ENCODE measurements at places on chromosomes 2 and 18. TPM values are rescaled to one million over a fixed set of nuclear protein-coding genes. Genes with fewer than 3 reads are reported as not detected.

COLEC11 gene
- total RNA-seq = 0.83 TPM

ITGB1BP1 gene
- total RNA-seq = 44.6 TPM

SCYGR6 gene
- total RNA-seq = not detected

IL36G gene
- total RNA-seq = not detected

ANKRD23 gene
- 1.3 TPM for total RNA-seq

GALNT14 gene
- 0.83 TPM for total RNA-seq

GPC1 gene
- total RNA-seq = 218 TPM

C2orf72 gene
- total RNA-seq = 0.33 TPM

DNA sequence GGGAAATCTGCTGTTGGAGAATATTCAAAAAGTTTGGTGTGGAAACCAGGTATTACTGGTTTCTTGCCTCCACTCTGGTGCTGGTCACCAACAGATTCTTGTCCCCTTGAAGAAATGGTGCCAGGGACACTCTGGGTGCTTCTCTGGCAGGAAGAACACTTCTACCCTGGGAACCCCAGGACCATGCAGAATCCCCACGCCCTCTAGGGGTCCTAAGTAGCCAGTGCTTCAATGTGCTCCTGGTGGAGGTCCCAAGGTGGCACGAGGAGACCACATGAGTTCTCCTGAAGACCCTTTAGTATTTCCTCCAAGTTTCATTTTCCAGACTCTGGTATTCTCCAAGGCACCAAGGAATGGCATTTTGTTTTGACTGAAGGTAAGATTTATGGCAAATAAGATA, 380.6 kb downstream of the TSN start:
- no peak overlapping the region for H3K27ac ChIP-seq
- no peaks in the 10 kb centered on the region for H3K36me3 ChIP-seq
- DNase-seq = no peak
- H3K4me3 ChIP-seq = no peak overlapping the region

- no peak overlapping the region for H3K27ac ChIP-seq
- H3K36me3 ChIP-seq = no peaks in the 10 kb centered on the region
- H3K4me3 ChIP-seq = no peak overlapping the region
- peak; percentile 37 for DNase-seq
- H3K27me3 ChIP-seq = no peaks in the 10 kb centered on the region
- H3K4me1 ChIP-seq = peaks cover 14% of the 10 kb centered on the region
Observed at GRCh38 chr2:43294973-43295603, 68.7 kb upstream of the ZFP36L2 start.

- H3K4me1 ChIP-seq = peaks cover 8% of the 10 kb centered on the region
- H3K27me3 ChIP-seq = no peaks in the 10 kb centered on the region
- H3K27ac ChIP-seq = no peak overlapping the region
- H3K4me3 ChIP-seq = no peak overlapping the region
- DNase-seq = peak; percentile 22
- no peaks in the 10 kb centered on the region for H3K36me3 ChIP-seq
Observed at GRCh38 chr2:235709124-235709813, 215.4 kb downstream of the AGAP1 start.

DNA sequence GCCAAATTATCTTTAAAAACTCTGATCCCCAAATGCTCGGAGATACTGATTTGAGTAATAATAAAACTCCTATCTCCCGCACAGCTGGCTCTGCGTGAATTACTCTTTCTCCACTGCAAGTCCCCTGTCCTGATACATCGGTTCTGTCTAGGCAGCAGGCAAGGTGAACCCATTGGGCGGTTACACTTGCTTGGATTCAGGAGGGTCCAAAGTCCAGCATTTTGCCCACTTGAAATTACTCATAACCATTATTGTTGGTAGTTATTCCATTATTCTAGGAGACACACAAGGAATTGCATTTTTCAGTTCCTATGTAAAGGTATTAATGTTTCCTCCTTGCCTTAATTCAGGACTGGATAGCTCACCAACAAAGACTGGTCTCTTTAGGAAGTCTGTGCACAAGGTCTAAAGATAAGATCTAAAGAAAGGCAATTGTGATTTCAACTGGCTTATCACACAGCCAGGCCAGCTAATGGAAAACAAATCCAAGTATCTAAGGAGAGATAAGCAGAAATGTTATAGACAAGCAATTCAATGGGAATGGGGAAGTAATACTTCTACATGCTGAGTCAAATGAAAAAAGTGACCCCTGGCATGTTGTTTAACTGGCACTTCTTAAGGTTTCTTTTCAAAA, 23.2 kb upstream of the NPC1 start:
- no peak overlapping the region for H3K27ac ChIP-seq
- no peaks in the 10 kb centered on the region for H3K4me1 ChIP-seq
- DNase-seq = no peak

- no peak for DNase-seq
- no peaks in the 10 kb centered on the region for H3K27me3 ChIP-seq
- peaks cover 12% of the 10 kb centered on the region for H3K4me1 ChIP-seq
- H3K4me3 ChIP-seq = no peak overlapping the region
Observed at GRCh38 chr2:96903318-96903717, 33.4 kb upstream of the SEMA4C start.

- no peak overlapping the region for H3K4me3 ChIP-seq
- no peaks in the 10 kb centered on the region for H3K27me3 ChIP-seq
- no peak overlapping the region for H3K27ac ChIP-seq
- DNase-seq = no peak
- H3K36me3 ChIP-seq = no peaks in the 10 kb centered on the region
Observed at GRCh38 chr2:17652681-17653394, 100.8 kb downstream of the SMC6 start.

DNA sequence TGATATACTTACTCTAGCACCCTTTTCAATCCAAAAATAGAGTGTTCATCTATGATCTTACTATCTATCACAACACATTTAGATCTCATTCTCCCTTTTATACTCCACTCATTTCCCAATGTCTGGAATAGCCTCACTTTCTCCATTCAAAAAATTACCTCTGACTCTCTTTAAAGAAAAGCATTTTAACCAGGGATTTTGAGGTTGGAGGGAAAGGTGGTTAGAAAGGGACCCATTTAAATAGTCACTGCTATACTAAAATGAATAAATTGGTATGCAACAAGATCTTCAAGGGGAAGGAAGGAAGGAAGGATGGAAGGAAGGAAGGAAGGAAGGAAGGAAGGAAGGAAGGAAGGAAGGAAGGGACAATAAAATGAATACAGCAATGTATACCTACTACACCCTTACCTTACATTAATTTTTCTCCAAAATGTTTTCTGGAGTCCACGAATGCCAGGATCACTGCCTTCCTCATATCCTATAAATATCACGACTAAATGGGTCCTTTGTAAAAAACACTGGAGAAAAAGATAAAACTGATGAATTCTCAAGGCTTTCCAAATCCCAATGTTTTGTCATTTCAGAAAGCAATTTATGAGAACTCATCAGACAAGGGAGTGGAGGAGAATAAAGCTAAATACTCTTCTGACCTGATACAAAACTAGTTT, 202.7 kb downstream of the ZEB2 start:
- no peaks in the 10 kb centered on the region for H3K27me3 ChIP-seq
- H3K36me3 ChIP-seq = no peaks in the 10 kb centered on the region
- peaks cover 5% of the 10 kb centered on the region for H3K4me1 ChIP-seq
- H3K4me3 ChIP-seq = no peak overlapping the region
- no peak overlapping the region for H3K27ac ChIP-seq

DNA sequence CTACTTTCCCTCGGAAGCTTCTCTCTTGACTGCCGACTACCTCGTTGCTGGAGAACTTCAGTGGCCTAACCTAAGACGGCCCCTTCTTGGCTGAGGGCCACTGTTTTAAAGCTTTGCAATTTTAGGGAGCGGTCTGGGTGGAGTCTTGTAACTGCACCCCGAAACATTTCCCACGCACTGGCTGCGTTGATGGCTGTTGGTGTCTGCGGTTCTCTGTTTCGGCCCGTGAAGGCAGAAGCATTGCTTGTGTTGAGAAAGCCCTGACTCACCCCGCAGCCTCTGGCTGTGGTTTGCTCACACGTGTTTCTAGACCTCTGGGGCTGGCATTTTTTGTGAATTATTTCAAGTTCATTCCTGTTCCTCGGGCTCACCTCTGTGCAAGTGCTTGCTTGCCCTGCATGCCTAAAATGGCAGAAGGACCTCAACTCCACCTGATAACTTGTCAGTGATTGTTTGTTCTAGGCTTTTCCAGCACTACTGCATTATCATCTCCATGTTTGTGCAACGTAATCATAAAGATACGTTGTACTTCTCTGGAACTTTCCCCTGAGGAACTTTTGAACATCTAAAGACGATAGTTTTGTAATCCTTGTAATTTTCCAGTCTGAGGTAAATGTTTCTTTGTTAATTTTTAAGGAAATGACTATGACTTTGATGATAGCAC, 94.2 kb upstream of the DLX2 start:
- no peak overlapping the region for H3K27ac ChIP-seq
- no peaks in the 10 kb centered on the region for H3K36me3 ChIP-seq
- H3K4me1 ChIP-seq = no peaks in the 10 kb centered on the region

DNA sequence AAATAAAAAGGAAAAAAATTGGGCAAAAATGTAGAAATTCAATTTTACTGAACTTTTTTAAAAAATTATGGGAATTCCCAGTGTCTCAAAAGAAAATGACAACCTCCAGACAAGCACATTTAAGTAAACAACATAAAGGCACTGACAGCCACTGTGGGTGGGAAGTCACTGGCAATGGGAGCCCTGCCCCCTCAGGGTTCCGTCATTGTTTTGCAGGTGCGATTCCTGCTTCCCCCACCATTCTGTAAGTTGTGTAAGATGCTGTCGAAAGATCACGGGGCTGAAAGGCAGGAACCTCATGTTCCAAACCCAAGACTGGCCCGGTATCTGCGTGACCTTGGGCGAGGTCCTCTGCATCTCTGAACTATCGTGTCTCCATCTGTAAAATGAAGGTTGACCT, 15.8 kb upstream of the ASPRV1 start:
- H3K27me3 ChIP-seq = no peaks in the 10 kb centered on the region
- no peaks in the 10 kb centered on the region for H3K4me1 ChIP-seq
- no peak overlapping the region for H3K27ac ChIP-seq
- no peaks in the 10 kb centered on the region for H3K36me3 ChIP-seq

- no peaks in the 10 kb centered on the region for H3K36me3 ChIP-seq
- peak; percentile 69 for DNase-seq
- no peaks in the 10 kb centered on the region for H3K27me3 ChIP-seq
- no peak overlapping the region for H3K4me3 ChIP-seq
Observed at GRCh38 chr2:225334514-225334913, 65.0 kb upstream of the NYAP2 start.

GRCh38 chr2:188122985-188123384, 168.7 kb upstream of the GULP1 start:
- H3K27me3 ChIP-seq = no peaks in the 10 kb centered on the region
- H3K4me1 ChIP-seq = no peaks in the 10 kb centered on the region
- no peak overlapping the region for H3K27ac ChIP-seq
- no peaks in the 10 kb centered on the region for H3K36me3 ChIP-seq
- peak; percentile 27 for DNase-seq

DNA sequence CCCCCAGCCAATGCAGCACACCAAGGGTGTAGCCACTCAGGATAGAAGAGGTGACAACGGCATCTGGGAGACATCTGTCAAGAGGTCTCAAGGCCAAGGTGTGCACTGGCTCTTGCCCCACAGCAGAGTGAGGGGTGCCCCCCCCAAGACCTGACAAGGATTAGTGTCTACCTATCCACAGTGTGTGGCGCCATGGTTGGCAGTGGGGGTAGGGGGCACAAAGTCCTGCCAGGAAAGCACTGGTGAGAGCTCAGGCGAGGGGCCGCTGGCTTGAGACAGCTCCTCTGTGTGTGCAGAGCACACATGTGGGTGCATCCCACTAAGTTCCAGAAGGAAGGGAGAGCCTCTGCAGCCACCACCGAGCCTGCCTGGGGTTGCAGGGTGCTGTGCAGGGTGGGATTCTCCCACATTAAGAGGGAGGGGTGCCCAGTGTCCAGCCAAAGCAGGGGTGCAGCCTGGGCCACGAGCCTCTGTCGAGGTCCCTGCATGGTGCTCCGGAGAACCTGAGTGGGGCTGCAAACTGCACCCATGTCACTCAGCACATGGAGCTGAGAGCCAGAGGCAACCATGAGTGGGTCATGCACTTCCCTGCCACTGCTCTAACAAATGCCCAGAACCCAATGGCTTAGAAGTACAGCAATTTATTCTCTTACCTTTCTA, 311.2 kb upstream of the HDAC4 start:
- no peak for DNase-seq
- H3K27me3 ChIP-seq = no peaks in the 10 kb centered on the region
- no peaks in the 10 kb centered on the region for H3K4me1 ChIP-seq
- no peak overlapping the region for H3K27ac ChIP-seq
- H3K4me3 ChIP-seq = no peak overlapping the region

DNA sequence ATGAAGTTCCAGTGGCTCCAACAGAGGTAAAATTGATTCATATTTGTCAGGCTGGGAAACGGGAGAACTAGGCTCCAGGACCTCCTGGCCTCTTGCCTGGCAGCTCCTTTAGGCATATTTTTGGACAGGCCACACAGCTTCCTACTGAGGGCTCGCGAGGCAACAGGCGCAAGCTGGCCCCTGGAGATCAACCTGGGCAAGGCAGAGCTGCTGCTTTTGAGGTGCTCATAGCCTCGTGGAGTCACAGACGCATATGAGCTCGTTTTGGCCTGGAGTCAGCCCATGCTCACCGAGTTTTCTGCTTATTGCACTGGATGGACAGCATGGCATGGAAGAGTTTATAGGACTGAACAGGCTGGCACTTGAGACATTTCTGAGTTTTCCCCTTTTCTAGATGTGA, 97.7 kb downstream of the CAPN13 start:
- no peak for DNase-seq
- no peaks in the 10 kb centered on the region for H3K36me3 ChIP-seq
- peaks cover 2% of the 10 kb centered on the region for H3K4me1 ChIP-seq
- no peaks in the 10 kb centered on the region for H3K27me3 ChIP-seq
- H3K27ac ChIP-seq = no peak overlapping the region

DNA sequence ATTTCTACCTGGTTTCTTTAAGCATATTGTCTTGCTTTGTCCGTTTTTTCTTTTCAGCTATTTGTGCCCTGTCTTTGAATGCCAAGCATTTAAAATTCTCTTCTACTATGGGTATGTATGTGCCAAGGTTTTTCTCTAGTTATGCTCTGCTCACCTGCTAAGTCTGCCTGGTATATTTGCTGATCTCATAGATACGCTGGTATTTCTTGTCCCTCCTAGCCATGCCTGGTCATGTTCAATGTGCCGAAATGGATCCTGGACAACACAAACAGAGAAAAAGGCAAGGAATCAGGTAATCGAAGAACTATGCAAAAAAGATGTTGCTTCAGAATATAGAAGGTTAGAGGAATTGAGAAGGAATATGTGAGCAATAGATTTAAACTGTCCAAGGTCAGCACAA, 14.9 kb upstream of the KDM3A start:
- H3K4me3 ChIP-seq = no peak overlapping the region
- H3K4me1 ChIP-seq = no peaks in the 10 kb centered on the region
- H3K36me3 ChIP-seq = no peaks in the 10 kb centered on the region
- no peak overlapping the region for H3K27ac ChIP-seq
- no peaks in the 10 kb centered on the region for H3K27me3 ChIP-seq
- DNase-seq = no peak

GRCh38 chr2:222797261-222797660, 63.6 kb upstream of the ACSL3 start:
- no peaks in the 10 kb centered on the region for H3K27me3 ChIP-seq
- DNase-seq = peak; percentile 51
- H3K4me3 ChIP-seq = no peak overlapping the region

GRCh38 chr18:45349019-45349418, 266.3 kb upstream of the SLC14A2 start:
- H3K27ac ChIP-seq = no peak overlapping the region
- no peaks in the 10 kb centered on the region for H3K27me3 ChIP-seq
- no peak overlapping the region for H3K4me3 ChIP-seq
- H3K4me1 ChIP-seq = no peaks in the 10 kb centered on the region
- no peaks in the 10 kb centered on the region for H3K36me3 ChIP-seq

- no peak overlapping the region for H3K27ac ChIP-seq
- H3K4me1 ChIP-seq = peaks cover 4% of the 10 kb centered on the region
- DNase-seq = no peak
- H3K27me3 ChIP-seq = no peaks in the 10 kb centered on the region
Observed at GRCh38 chr2:74873678-74874640, 40.0 kb downstream of the HK2 start.

Data from fibroblast of lung (primary cell).